Activated CD8-positive, alpha-beta T cell treated with anti-CD3 and anti-CD28 coated beads for 36 hours (primary cell): ENCODE measurements at places on chromosomes 2 and 18. TPM values are rescaled to one million over a fixed set of nuclear protein-coding genes. Genes with fewer than 3 reads are reported as not detected.

WDFY1 gene
- 23.1 TPM for total RNA-seq

- peak; percentile 58 for DNase-seq
Measured at GRCh38 chr2:31051258-31052140, 86.7 kb downstream of the GALNT14 start.

DNA sequence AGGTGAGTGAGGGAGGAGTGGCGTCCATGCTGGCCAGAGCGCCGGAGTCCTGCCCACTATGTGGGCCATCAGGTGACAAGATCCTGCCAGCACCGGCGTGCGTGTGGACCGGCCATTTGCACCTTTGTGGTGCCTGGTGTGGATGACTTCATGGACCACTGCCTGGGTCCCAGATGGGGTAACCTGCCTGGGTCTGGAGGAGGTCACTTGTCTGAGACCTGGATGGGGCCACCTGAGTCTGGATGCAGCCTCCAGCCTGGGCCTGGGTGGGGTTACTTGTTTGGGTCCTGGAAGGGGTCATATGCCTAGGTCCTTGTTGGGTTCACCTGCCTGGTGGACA is 299.6 kb downstream of the NDUFA10 start:
- DNase-seq = no peak

DNA sequence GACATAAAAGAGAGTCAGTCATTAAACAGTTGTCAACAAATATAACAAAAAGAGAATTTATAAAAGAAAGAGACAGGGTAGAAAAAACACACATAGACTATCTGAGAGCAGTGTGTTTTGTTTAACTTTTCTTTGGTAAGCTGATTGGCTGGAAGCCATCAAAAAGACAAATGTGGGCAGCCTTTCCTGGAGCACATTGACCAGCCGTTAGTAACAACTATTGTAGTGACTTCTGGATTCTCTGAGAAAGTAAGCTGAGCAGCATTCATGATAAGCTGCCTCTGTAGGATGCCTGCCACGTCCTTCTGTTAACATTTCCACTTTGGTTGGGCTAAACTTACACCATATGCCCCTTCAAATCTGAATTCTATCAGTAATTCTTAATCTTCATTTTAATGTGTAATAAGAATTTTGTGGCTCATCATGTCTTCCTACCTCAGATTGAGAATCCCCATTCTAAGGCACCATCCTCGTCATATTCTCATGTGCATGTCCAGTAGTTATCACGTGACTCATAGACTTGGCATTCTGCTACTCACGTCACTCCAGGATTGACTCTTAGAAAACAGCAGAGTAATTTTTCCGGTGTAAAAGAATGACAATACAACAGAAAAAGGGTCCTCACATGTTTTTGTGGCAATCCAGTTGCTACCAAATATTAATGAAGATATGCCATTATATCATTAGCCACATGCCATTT is 43.4 kb upstream of the DNAJC10 start:
- no peak for DNase-seq

- no peak for DNase-seq
Measured at GRCh38 chr2:216490061-216490460, 8.6 kb upstream of the RPL37A start.

MERTK gene
- total RNA-seq = 0.70 TPM
